CD4-positive, alpha-beta T cell (primary cell): ENCODE measurements at places on chromosomes 7 and 10. TPM values are rescaled to one million over a fixed set of nuclear protein-coding genes. Genes with fewer than 3 reads are reported as not detected.

The GARIN1A gene
- 0.73 TPM for total RNA-seq

The HABP2 gene
- total RNA-seq: not detected

The SORBS1 gene
- 1.4 TPM for total RNA-seq

The ARF5 gene
- 87.0 TPM for total RNA-seq

The GDI2 gene
- total RNA-seq: 82.3 TPM

DNA sequence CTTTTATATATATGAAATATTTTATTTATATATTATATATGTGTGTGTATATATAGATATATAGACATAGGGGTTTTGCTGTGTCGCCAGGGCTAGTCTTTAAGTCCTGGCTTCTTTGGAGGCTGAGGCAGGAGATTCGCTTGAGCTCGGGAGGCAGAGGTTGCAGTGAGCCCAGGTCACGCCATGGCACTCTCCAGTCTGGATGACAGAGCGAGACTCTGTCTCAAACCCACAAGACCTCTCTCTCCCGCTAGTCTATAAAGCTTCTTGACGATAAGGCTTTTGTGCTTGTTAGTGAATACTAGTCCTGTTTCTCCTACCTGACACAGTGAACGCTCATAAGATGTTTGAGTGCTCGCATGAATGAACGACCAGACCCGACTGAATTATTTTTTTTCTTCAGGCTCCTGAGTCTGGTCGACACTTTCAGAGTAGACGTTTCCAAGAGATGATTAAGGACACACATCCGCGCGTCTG is 577 bp upstream of the DDX21 start:
- peak overlapping the region; percentile 100 for H3K27ac ChIP-seq
- H3K27me3 ChIP-seq: no peaks in the 10 kb centered on the region
- DNase-seq: peak; percentile 6

- DNase-seq: no peak
- H3K27me3 ChIP-seq: no peaks in the 10 kb centered on the region
- H3K27ac ChIP-seq: no peak overlapping the region
- peaks cover 11% of the 10 kb centered on the region for H3K4me1 ChIP-seq
- peaks cover 2% of the 10 kb centered on the region for H3K36me3 ChIP-seq
These were observed 83.4 kb downstream of the LANCL2 start for GRCh38 chr7:55448526-55448925.

DNA sequence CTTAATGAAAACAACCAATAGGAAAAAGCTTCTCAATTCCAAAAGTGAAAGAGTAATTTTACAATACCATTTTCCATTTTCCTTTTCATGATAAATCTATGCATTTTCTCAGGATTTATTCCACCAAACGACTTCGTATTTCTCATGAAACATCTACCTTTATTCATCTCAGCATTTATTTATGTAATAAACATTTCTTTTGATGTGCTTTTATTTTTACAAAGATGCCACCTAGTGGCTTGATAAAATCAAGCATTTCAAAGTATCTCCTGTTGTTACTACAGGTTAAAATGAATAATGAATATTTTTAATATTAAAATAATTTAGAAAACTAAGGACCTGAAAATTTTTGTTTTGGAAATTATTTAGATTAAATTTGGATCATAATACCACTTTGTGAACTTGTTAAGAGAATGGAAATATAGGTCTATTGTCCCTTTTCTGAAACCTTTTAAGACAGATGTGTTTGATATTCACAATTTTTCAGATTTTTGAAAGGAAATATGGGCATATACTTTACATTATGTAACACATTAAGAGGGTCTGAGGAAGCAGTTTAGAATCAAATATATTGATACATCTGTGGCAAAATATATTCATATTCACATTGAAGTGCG is 2.7 kb upstream of the IQUB start:
- peaks cover 3% of the 10 kb centered on the region for H3K27me3 ChIP-seq
- H3K4me3 ChIP-seq: no peak overlapping the region
- H3K4me1 ChIP-seq: peaks cover 23% of the 10 kb centered on the region
- no peak overlapping the region for H3K27ac ChIP-seq
- H3K36me3 ChIP-seq: peaks cover 4% of the 10 kb centered on the region

- no peaks in the 10 kb centered on the region for H3K27me3 ChIP-seq
- no peak overlapping the region for H3K27ac ChIP-seq
- no peaks in the 10 kb centered on the region for H3K36me3 ChIP-seq
- no peak overlapping the region for H3K4me3 ChIP-seq
These were observed 20.0 kb downstream of the VKORC1L1 start for GRCh38 chr7:65892835-65893234.

GRCh38 chr7:32809347-32809746 is 82.2 kb downstream of the KBTBD2 start:
- no peak overlapping the region for H3K27ac ChIP-seq
- no peak for DNase-seq
- no peaks in the 10 kb centered on the region for H3K4me1 ChIP-seq
- H3K36me3 ChIP-seq: no peaks in the 10 kb centered on the region

DNA sequence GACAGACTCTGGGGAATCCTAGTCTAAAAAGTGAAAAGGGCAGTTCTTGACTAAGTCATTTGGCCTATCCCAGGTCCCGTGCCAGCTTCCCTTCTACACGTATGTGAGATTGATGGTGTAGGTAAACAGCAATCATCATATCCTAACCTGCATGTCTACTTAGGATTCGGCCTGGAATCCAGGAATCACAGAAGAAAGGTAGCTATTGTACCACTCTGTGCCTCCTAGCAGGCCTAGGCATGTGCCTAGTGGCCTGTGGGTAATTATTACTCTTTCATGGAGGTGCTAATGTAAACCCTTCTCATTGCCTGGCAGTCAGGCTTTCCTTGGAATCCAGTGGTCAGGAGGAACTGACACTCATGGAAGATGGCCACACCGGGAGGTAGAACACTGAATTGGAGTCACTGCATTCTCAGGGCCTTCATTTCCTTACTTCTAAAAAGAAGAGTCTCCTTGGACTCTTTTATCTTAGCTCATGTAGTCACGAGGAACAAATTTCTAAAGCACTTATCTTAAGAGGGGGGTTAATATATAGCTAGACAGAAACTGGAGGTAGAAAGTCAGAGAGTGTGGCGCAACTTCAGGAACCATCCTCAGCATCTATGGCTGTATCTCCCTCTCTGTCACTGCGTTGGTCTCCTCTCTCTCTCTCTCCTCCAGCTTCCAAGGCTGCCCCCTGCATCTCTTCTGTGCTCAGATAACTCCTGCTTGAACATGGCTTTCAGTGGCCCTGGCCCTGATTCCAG is 122.5 kb downstream of the C1GALT1 start:
- no peak overlapping the region for H3K4me3 ChIP-seq
- DNase-seq: no peak
- H3K27ac ChIP-seq: no peak overlapping the region
- no peaks in the 10 kb centered on the region for H3K36me3 ChIP-seq
- no peaks in the 10 kb centered on the region for H3K27me3 ChIP-seq
- no peaks in the 10 kb centered on the region for H3K4me1 ChIP-seq

GRCh38 chr7:55261386-55261770 is 103.8 kb upstream of the LANCL2 start:
- H3K4me3 ChIP-seq: no peak overlapping the region
- DNase-seq: no peak
- H3K27ac ChIP-seq: no peak overlapping the region
- H3K4me1 ChIP-seq: no peaks in the 10 kb centered on the region
- H3K36me3 ChIP-seq: no peaks in the 10 kb centered on the region

DNA sequence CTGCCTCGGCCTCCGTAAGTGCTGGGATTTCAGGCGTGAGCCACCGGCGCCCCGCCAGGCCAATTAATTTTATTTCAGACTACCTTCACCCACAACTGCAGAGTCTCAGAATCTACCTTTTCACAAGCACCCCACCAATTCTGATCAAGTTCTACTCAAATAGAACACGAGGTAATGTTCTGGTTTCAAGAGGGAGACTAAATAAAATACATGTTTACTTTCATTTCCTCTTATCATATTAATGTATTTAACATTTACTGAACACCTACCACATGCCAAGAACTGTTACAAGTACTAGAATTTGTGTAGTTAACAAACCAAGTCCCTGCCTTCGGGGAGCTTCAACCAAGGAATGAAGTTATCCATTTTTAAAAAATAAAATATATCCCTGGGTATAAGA is 25.5 kb upstream of the RGS10 start:
- no peak overlapping the region for H3K27ac ChIP-seq
- H3K4me1 ChIP-seq: no peaks in the 10 kb centered on the region
- no peak for DNase-seq
- peaks cover 5% of the 10 kb centered on the region for H3K36me3 ChIP-seq
- H3K27me3 ChIP-seq: no peaks in the 10 kb centered on the region
- no peak overlapping the region for H3K4me3 ChIP-seq
